ENCODE measurements at places on chromosomes 3 and 15. TPM values are rescaled to one million over a fixed set of nuclear protein-coding genes. Genes with fewer than 3 reads are reported as not detected.

GCNT3 gene
- polyA plus RNA-seq, result 0.19 TPM

WNT7A gene
- polyA plus RNA-seq, result not detected

NXPE3 gene
- polyA plus RNA-seq, result 18.5 TPM

SELENOK gene
- polyA plus RNA-seq, result 35.7 TPM

Measured in hindlimb muscle (tissue), 1 donor.